Left ventricle myocardium superior (tissue), 1 donor: ENCODE measurements at places on chromosomes 7 and 10. TPM values are rescaled to one million over a fixed set of nuclear protein-coding genes. Genes with fewer than 3 reads are reported as not detected.

C10orf62 gene
- 0.35 TPM for total RNA-seq

- no peak for DNase-seq
These were observed 3.6 kb downstream of the CCNY start for GRCh38 chr10:35339942-35340341.

- no peak for DNase-seq
These were observed 7.3 kb downstream of the SRRT start for GRCh38 chr7:100882201-100882600.

DNA sequence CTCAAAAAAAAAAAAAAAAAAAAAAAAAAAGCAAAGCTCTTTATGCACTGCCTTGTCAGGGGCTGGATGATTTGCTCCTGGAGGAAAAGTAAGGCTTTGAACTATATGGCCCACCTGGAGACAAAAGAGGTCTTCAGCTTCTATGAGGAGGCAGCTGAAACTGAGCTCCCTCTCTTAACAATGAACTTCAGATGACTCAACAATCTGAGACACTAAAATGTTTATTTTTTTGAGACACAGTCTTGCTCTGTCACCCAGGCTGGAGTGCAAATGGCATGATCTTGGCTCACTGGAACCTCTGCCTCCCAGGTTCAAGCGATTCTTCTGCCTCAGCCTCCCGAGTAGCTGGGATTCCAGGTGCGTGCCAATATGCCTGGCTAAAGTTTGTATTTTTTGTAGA, 36.7 kb downstream of the RAB19 start:
- no peak for DNase-seq

RSPH10B2 gene
- not detected for total RNA-seq

DNA sequence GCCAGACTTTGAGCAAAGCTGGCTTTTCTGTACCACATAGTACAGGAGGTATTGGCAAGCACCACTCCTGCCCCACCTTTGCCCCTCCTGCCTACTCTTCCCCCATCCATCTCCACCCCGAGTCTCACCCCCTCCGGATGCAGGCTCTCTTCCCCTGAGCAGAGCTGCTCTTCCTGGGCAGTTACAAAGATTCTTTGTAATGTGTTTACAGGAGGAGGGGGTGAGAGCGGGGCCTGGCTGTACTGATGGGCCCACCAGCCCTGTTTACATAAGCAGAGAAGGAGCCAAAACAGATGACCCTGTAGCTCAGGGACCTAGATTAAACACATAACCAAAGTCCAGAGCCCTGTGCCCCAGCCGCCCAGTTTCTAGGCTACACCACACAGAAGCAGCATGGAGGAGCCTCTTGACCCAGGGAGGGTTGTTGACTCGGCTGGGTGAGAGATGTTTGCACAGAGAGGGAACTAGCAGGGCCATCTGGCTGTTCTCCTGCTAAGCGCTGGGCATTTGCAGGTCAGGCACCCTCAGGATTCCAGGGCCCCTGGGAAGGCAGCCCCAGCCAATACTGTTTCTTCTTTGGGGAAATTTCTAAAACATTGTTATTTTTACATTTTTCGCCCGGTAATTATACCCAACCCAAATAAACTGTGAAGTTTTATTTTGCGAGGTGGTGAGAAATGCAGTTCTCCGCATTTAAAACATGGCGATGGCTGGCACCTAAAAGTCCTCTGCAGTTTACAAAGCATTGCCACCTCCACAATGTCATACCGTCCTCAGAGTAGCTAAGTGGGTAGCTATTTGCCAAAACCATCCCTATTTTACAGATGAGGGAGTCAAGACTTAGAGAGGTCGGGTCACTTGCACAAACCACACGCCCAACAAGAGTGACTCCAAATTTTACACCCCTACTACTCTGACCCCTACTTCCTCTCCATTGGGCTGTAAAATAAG, 11.4 kb upstream of the ZKSCAN1 start:
- no peak for DNase-seq

DNA sequence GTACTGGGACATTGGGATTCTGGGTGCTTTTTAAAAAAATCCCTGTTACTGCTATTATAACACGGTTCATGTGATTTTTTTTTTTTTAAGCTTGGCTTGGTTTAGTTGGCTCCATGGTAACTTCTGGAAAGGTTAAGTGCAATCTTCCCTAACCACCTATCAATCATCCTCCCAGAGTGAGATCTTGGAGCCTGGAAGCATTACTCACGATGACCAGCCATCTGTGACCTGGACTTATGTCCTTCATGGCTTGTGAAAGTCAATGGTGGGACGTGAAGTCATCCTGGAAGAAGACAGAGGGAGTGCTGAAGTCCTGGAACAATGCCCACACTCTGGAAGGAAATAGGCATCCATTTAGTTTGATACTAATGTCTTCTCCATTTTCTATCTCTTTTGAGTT, 135.5 kb upstream of the FRMD4A start:
- no peak for DNase-seq

PTPN20 gene
- total RNA-seq: 15.7 TPM

GRCh38 chr10:79932307-79932706, 16.6 kb downstream of the SFTPD start:
- no peak for DNase-seq

DNA sequence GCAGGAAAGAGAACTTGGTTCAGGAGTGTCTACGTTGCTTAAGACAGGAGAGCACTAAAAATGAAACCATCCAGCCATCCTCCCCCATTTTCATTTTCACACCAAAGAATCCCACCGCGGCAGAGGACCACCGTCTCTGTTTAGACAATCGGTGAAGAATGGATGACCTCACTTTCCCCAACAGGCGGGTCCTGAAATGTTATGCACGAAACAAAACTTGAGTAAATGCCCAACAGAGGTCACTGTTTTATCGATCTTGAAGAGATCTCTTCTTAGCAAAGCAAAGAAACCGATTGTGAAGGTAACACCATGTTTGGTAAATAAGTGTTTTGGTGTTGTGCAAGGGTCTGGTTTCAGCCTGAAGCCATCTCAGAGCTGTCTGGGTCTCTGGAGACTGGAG, 1.4 kb upstream of the IL6 start:
- no peak for DNase-seq

ATXN7L1 gene
- total RNA-seq: 3.7 TPM

MRC1 gene
- 26.7 TPM for total RNA-seq

- no peak for DNase-seq
These were observed 15.7 kb downstream of the ITGA8 start for GRCh38 chr10:15703944-15704580.

ZNF425 gene
- 0.72 TPM for total RNA-seq

MNX1 gene
- not detected for total RNA-seq

POLR2J gene
- total RNA-seq: 49.6 TPM

DNA sequence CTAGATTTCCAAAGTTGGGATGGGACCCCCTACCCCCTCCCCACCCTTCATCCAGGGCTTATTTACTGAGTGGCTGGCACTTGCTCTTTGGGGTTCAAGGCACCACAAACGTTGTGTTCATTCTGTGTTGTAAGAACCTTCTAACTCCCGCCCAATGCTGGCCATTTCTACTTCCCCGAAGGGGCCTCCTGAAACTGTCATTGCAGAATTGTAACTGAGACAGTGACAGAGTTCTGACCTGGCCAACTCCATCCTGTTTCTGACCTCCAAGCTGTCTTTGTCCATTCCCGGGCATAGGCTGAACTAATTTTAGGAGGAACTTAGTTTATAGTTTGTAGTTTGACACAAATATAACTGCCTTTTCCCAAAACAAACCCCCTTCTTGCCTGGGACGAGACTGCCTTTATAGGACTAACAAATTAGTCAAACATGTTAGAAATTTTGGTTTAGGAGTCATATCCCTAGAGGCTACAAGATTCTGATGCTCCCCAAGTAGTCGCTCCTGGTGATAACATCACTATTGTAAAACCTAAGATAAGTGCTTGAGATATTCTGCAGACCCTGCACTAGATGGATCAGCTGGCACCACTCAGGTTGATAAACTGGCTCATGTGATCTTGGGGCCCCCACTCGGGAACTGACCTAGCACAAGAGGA, 34.8 kb upstream of the ZMIZ2 start:
- no peak for DNase-seq

- no peak for DNase-seq
These were observed 25.4 kb downstream of the WIPF3 start for GRCh38 chr7:29831705-29832104.
